ENCODE measurements at places on chromosomes 3 and 15. TPM values are rescaled to one million over a fixed set of nuclear protein-coding genes. Genes with fewer than 3 reads are reported as not detected.

DNA sequence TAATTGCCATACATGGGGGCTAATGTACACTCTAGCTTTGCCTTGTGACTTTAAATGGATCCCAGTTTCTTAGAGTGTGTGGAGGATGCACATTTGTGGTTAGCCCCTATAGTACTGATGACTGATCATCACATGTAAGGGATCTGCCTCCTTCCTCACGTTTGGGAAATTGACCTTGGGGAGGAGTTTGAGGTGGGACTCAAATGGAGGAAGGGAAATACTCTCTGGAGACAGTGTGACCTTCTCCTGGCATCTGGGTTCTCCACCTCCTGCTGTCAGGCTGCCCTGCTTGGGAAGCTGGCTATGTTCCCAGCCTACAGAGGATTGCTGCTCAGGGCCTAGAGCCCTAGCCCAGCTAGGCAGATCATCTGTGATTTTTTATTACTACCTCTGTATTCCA, 48.7 kb downstream of the PPM1L start:
- no peak overlapping the region for H3K27ac ChIP-seq
- H3K36me3 ChIP-seq: no peaks in the 10 kb centered on the region
- H3K27me3 ChIP-seq: no peaks in the 10 kb centered on the region
- H3K4me3 ChIP-seq: no peak overlapping the region

- no peaks in the 10 kb centered on the region for H3K36me3 ChIP-seq
- peaks cover 7% of the 10 kb centered on the region for H3K4me1 ChIP-seq
Measured at GRCh38 chr15:92812271-92812670, 87.9 kb upstream of the CHD2 start.

- H3K27ac ChIP-seq: no peak overlapping the region
- no peak for DNase-seq
- no peaks in the 10 kb centered on the region for H3K36me3 ChIP-seq
- H3K4me3 ChIP-seq: no peak overlapping the region
- peaks cover 27% of the 10 kb centered on the region for H3K27me3 ChIP-seq
Measured at GRCh38 chr15:88756921-88757320, 46.3 kb upstream of the ACAN start.

- H3K27ac ChIP-seq: peak overlapping the region; percentile 90
- H3K27me3 ChIP-seq: no peaks in the 10 kb centered on the region
- peak; percentile 95 for DNase-seq
- peak overlapping the region; percentile 22 for H3K4me3 ChIP-seq
- H3K36me3 ChIP-seq: no peaks in the 10 kb centered on the region
Measured at GRCh38 chr15:92831655-92832328, 68.3 kb upstream of the CHD2 start.

- peak; percentile 80 for DNase-seq
- no peak overlapping the region for H3K4me3 ChIP-seq
- H3K4me1 ChIP-seq: peaks cover 2% of the 10 kb centered on the region
- H3K27ac ChIP-seq: no peak overlapping the region
- no peaks in the 10 kb centered on the region for H3K27me3 ChIP-seq
Measured at GRCh38 chr3:188126276-188126675, 27.7 kb upstream of the LPP start.

GRCh38 chr15:81133782-81134461, at the start of gene CFAP161:
Gene CFAP161 (plus strand): TSS chr15:81134270. CDS start chr15:81134330, 60 bp downstream.
- H3K4me1 ChIP-seq: no peaks in the 10 kb centered on the region
- H3K27ac ChIP-seq: no peak within 1 kb of the TSS
- H3K36me3 ChIP-seq: no peaks in the 10 kb centered on the region
- peaks cover 12% of the 10 kb centered on the region for H3K27me3 ChIP-seq

DNA sequence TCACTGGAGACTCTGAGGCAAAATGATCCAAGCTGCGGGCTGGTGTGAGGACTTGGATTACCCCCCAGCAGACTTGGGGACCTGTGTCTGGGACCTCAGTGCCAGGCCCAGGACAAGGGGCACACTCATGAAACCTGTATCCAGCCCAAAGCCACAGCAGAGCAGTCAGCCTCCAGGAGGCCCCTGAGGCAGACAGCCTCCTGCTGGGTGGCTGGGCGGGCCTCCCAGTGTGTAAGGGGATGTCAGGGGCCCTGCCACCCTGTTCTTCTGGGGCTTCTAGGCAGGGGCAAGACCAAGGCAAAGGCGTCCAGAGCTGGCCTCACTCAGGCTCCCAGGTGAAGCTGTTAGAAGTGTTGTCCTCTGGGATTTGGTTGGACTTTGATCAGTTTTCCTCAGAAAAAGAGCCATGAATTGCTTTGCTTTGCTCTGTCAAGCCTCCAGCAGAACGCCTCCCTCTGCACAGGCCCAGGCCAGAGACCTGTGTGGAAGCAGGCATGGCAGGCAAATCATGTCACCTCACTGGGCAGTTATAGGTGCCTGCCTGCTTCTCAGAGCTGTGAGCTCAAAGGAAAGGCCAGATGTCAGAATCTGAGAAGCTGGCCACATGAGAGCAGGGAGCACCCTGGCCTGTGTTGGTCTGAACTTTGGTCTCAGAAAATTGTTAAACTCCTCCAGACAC, 77.4 kb downstream of the SMAD6 start:
- H3K4me1 ChIP-seq: peaks cover 50% of the 10 kb centered on the region
- peak overlapping the region; percentile 67 for H3K27ac ChIP-seq
- no peak for DNase-seq
- H3K27me3 ChIP-seq: no peaks in the 10 kb centered on the region
- H3K4me3 ChIP-seq: no peak overlapping the region

DNA sequence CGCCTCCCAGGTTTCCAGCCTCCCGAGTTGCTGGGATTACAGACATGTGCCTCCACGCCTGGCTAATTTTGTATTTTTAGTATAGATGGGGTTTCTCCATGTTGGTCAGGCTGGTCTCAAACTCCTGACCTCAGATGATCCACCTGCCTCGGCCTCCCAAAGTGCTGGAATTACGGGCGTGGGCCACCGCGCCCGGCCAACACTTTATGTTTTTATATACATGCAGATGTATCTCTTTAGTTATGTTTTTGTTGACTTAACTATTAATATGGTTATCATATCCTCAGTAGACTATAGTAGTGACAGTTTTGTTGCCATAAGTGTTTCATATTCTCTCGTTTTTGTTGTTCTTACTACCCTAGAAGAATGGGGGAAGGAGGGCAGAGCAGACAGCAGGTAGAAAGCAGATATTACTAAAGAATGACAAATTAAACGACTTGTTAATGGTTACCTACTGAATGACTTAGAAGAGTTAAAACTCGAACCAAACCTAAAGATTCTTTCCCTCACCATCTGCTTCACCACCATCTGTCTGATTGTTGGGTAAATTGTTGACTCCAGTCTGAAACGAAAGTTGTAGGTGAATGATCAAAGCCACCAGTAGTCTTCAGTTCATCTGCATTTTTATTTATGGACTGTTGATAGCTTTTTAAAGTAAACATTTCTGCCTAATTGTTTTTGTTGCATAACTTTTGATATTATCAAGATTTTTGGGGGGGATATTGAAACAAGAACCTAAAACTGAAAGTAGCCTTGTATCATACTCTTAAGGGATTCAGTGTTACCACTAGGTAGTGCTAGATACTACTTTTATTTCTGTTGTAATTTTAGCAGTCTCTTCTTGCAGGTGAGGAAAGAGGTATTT, 89.3 kb downstream of the RASA2 start:
- H3K36me3 ChIP-seq: peaks cover 16% of the 10 kb centered on the region
- peaks cover 2% of the 10 kb centered on the region for H3K4me1 ChIP-seq
- H3K27me3 ChIP-seq: no peaks in the 10 kb centered on the region
- H3K27ac ChIP-seq: no peak overlapping the region
- peak; percentile 40 for DNase-seq
- no peak overlapping the region for H3K4me3 ChIP-seq

GRCh38 chr3:24419067-24419791, 75.4 kb downstream of the THRB start:
- no peaks in the 10 kb centered on the region for H3K27me3 ChIP-seq
- H3K4me3 ChIP-seq: no peak overlapping the region
- no peaks in the 10 kb centered on the region for H3K36me3 ChIP-seq

DNA sequence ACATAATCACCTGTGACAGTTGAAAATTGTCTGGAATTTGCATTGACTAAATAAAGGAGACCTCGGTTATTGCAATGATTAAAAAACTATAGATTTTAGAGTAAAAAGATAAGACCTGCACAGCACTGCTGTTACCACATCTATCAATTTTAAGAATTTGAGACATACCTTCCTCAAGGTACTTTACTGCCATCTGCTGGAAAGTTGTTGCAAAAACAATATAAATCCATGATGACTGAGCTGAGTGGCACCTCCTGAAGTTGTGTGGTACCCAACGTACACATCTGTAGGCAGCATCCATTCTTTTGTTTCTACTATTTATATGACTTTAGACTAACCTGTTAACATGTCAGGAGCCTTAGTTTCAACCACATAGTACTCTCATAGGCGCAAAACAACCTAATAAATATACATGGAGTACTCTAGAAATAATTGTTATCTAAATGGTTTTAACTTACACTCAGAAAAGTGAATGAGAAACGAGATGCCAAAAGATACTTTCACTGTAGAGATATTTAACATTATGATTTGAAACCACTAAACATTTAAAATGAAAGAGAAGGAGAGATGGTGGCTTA, 106.7 kb downstream of the GHSR start:
- H3K27me3 ChIP-seq: no peaks in the 10 kb centered on the region
- no peak overlapping the region for H3K27ac ChIP-seq
- no peak overlapping the region for H3K4me3 ChIP-seq

GRCh38 chr3:9172851-9173321, 76.6 kb downstream of the SRGAP3 start:
- DNase-seq: no peak
- no peaks in the 10 kb centered on the region for H3K36me3 ChIP-seq
- no peak overlapping the region for H3K27ac ChIP-seq
- H3K4me1 ChIP-seq: no peaks in the 10 kb centered on the region

DNA sequence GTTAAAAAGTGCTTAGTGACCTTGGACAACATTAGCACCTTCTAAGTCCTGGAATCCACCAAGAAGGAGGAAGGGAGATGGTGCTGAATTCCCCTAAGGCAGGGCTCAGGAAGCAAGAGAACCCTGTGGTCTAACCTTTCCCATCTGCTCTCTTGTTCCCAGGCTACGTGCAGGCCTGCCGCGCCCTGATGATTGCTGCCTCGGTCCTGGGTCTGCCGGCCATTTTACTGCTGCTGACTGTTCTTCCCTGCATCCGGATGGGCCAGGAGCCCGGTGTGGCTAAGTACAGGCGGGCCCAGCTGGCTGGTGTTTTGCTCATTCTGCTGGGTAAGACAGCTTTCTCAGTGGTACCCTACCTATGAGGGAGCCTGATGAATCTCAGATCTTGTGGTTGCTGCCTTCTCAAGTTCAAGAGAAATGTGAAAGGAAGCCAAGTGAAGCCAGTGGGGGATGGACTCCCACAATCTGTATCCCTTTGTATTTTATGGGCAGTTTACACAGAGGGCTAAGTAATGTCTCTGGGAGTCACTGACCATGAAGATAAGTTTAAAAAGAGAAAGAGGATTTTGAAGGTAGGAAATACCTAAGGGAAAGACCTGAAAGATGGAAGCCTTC, 4.4 kb downstream of the CLDN11 start:
- no peak for DNase-seq
- H3K4me1 ChIP-seq: peaks cover 9% of the 10 kb centered on the region
- no peak overlapping the region for H3K27ac ChIP-seq
- H3K27me3 ChIP-seq: no peaks in the 10 kb centered on the region

GRCh38 chr15:89888214-89888804, 5.5 kb downstream of the AP3S2 start:
- peaks cover 20% of the 10 kb centered on the region for H3K36me3 ChIP-seq
- H3K4me3 ChIP-seq: no peak overlapping the region
- no peaks in the 10 kb centered on the region for H3K4me1 ChIP-seq
- no peak overlapping the region for H3K27ac ChIP-seq

DNA sequence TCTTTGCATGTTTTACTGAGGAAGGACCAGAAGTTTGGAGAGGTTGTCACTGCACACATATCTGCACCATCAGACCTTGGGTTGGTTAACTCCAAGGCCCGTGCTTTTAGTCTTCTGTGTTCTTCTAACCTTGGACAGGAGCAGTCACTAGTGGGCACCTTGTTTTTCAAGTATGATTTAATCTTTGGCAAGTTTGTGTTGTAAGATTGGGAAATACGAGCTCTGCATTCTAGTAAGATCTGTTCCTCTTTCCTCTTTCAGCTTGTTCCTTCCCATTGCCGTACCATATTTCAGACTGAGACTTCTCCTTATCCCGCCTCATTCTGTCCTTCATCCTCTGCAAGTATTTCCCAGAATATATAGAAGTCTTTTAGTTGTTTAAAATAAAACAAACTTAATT, 5.1 kb downstream of the TMOD2 start:
- H3K27me3 ChIP-seq: no peaks in the 10 kb centered on the region
- peaks cover 9% of the 10 kb centered on the region for H3K4me1 ChIP-seq
- DNase-seq: no peak
- H3K4me3 ChIP-seq: no peak overlapping the region

GRCh38 chr15:85430406-85431204, 50.2 kb downstream of the AKAP13 start:
- no peaks in the 10 kb centered on the region for H3K36me3 ChIP-seq
- DNase-seq: no peak
- H3K4me1 ChIP-seq: no peaks in the 10 kb centered on the region
- H3K4me3 ChIP-seq: no peak overlapping the region
- H3K27ac ChIP-seq: no peak overlapping the region

Gene SSUH2
- total RNA-seq: under 0.01 TPM

Gene PRR23C
- not detected for total RNA-seq

Gene CKMT1B
- not detected for total RNA-seq

Gene ZPLD1
- under 0.01 TPM for total RNA-seq

Gene ITGA11
- total RNA-seq: 2.5 TPM
